ENCODE measurements at places on chromosomes 3 and 15. TPM values are rescaled to one million over a fixed set of nuclear protein-coding genes. Genes with fewer than 3 reads are reported as not detected.

Gene CCK
- total RNA-seq, result not detected

Gene HRG
- total RNA-seq, result not detected

Gene IGF2BP2
- 30.0 TPM for total RNA-seq

Gene ITIH1
- total RNA-seq, result not detected

Gene CFAP161
- total RNA-seq, result 0.23 TPM

Gene CPN2
- total RNA-seq, result not detected

Gene TMEM108
- 0.23 TPM for total RNA-seq

Gene STRA6
- not detected for total RNA-seq

Gene ANKRD63
- not detected for total RNA-seq

Gene ALDH1L1
- not detected for total RNA-seq

Gene AP4E1
- 14.4 TPM for total RNA-seq

Gene CFAP91
- total RNA-seq, result 0.14 TPM

Gene C15orf39
- total RNA-seq, result 12.4 TPM

Gene COL8A1
- total RNA-seq, result 653 TPM

Gene RAF1
- total RNA-seq, result 69.1 TPM

Gene ASB14
- total RNA-seq, result not detected

Gene SKOR1
- total RNA-seq, result 0.05 TPM

Gene GOLGA8G
- total RNA-seq, result not detected

Gene GRK7
- not detected for total RNA-seq

Gene FBXW12
- total RNA-seq, result not detected

Gene EXD1
- total RNA-seq, result not detected

Gene ALCAM
- 49.7 TPM for total RNA-seq

Gene THAP10
- total RNA-seq, result 2.0 TPM

Gene NDN
- total RNA-seq, result 40.3 TPM

Gene LINGO1
- total RNA-seq, result not detected

Gene SLC28A1
- total RNA-seq, result not detected

Gene SSUH2
- total RNA-seq, result not detected

Gene SST
- total RNA-seq, result not detected

Gene SEMA3F
- total RNA-seq, result 79.4 TPM

Gene CFAP92
- 1.9 TPM for total RNA-seq

Gene PLA2G4D
- total RNA-seq, result not detected

Gene STXBP5L
- total RNA-seq, result 0.05 TPM

Gene DAZL
- not detected for total RNA-seq

Gene PIAS1
- 22.9 TPM for total RNA-seq

Gene ATP8B4
- 1.7 TPM for total RNA-seq

Gene C3orf18
- 3.6 TPM for total RNA-seq

Gene GOLGA8J
- not detected for total RNA-seq

Gene SUCNR1
- not detected for total RNA-seq

Gene CGGBP1
- 74.4 TPM for total RNA-seq

Gene STAB1
- 464 TPM for total RNA-seq
